ENCODE measurements at places on chromosomes 2 and 18.

GRCh38 chr2:189082376-189082975 is 97.1 kb downstream of the COL5A2 start:
- DNase-seq, result no peak

- no peak for DNase-seq
Measured at GRCh38 chr18:13983506-13983905, 68.2 kb upstream of the MC2R start.

DNA sequence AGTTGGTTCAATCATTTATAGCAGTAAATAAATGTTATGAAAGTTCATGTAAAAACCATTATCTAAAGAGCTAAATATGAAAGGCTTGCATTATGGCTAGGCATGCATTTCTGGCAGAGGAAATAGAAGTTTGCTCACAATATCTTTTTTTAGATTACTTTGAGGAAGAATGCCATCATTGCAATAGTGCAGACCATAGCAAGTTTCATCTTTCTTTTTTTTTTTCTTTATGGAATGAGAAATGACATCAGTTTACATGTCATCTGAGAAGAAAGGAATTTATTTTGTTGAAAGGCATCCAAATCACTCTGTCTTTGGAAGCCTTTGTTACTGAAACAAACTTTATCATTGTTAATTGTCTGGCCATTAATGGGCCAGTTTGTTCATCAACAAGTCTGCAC is 74.5 kb upstream of the NCKAP5 start:
- DNase-seq, result peak; percentile 8

- peak; percentile 66 for DNase-seq
Measured at GRCh38 chr2:45275242-45275805, 266.1 kb upstream of the SIX2 start.

- peak; percentile 31 for DNase-seq
Measured at GRCh38 chr18:70288171-70288850, 534 bp upstream of the SOCS6 start.

- DNase-seq, result no peak
Measured at GRCh38 chr2:199015072-199015471, 442.7 kb downstream of the SATB2 start.

DNA sequence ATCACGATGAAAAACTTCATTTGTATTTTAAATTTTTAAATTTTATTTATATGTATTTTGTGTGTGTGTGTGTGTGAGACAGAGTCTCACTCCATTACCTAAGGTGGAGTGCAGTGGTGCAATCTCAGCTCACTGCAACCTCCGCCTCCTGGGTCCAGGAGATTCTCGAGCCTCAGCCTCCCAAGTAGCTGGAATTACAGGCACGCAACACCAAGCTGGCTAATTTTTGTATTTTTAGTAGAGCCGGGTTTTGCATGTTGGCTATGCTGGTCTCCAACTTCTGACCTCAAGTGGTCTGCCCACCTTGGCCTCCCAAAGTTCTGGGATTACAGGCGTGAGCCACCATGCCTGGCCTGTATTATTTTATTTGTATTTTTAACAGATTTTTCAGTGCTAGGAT is 45.8 kb upstream of the WIPF1 start:
- no peak for DNase-seq

- DNase-seq, result no peak
Measured at GRCh38 chr2:81495556-81495955, 1191.0 kb upstream of the LRRTM1 start.

GRCh38 chr2:160747501-160748170 is 254.0 kb upstream of the RBMS1 start:
- DNase-seq, result peak; percentile 24

- no peak for DNase-seq
Measured at GRCh38 chr2:139366681-139367080, 586.5 kb upstream of the NXPH2 start.

DNA sequence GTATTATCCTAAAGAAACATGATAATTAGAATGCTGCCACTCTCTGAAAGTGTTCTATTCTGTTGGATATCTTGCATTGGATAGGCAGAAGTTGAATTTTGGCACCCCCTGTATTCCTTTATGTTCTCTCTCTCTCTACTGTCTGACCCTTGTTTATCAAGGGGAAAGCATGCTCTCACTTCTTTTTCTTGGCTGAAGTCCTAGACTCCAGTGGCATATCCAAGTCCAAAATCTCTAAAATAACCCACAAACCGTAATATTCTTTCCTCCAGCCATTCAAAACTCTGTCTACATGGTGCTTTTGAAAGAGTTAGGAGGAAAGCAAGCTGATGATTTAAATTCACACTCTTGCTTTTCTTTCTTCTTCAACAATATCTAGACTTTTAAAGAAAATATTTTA is 669.7 kb downstream of the TDRD15 start:
- no peak for DNase-seq

- no peak for DNase-seq
Measured at GRCh38 chr18:26255695-26256622, 29.7 kb downstream of the TAF4B start.

DNA sequence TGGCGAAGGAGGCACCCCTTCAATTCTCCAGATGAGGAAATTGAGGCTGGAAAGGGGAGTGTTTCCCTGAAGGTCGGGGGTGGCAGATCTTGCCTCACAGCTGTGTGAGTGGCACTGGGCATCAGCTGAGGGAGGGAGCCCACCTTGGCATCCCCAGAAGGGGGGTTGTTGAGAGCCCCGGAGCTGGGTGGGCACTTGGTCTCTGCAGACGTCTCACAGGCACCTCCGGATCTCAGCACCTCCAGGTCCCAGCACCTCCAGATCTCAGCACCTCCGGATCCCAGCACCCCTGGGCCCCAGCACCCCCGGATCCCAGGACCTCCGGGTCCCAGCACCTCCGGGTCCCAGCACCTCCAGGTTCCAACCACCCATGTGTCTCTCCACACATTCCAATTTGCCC is 137.9 kb downstream of the NFATC1 start:
- DNase-seq, result no peak

GRCh38 chr2:47945046-47945781 is 38.9 kb upstream of the FBXO11 start:
- no peak for DNase-seq

DNA sequence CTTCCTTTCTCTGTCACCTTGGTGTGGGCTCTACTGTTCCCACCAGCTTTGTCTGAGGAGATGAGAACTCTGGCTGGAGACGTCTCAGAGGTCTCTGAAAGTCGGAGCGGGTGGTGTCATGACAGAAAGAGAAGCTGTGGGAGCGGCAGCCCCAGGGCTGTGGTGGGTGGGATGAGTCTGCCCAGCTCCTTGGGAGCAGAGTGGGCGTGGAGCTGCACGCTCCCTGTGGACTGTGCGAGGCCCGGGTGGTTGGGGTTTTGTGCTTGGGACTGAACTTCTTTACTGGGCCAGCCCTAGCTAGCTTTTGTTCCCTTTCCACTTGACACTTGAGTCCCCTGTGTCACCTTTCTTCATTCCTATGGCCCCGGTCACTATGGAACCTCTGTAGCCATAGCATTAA is 10.4 kb downstream of the TOGARAM2 start:
- no peak for DNase-seq

- no peak for DNase-seq
Measured at GRCh38 chr18:51941999-51942398, 398.0 kb upstream of the DCC start.

GRCh38 chr2:227411320-227411989 is 23.7 kb upstream of the SCYGR1 start:
- peak; percentile 20 for DNase-seq

DNA sequence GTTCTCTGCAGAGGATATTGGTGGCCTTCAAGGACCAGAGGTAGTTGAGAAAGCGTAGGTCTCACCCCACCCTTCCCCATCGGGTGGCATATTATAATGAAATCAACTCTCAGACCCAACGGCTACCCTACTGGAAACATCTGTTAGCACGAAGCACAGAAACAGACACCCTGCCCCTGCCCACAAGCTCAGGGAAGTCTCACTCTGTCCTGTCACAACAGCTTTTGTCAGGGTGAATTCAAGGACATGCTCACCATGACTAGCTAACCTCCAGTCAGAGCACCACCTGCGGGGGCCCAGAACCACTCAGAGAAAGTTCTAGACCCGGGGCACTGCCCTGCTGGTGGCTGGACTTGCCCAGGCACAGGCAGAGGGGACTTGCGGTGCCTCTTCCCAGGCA is 3.5 kb upstream of the B3GNT7 start:
- DNase-seq, result no peak

DNA sequence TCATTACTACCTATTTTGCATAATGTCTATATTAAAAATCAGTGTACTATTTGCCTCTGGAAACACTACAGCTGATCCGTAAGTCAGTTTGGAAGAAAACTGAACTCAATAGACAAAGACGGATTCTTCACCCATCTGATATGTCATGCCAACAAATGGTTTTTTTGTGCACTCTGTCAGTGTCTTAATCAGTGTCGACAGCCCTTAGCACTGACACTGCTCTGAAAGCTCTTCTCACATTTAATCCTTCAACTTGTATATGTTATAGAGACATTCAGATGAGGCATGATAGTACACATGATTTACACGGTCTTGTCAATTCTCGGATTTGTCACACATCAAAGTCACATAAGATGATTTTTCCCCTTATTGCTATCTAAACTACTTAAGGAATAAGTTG is 347.5 kb upstream of the GALNT5 start:
- no peak for DNase-seq

GRCh38 chr2:236777408-236777807 is 207.8 kb downstream of the ACKR3 start:
- DNase-seq, result no peak

DNA sequence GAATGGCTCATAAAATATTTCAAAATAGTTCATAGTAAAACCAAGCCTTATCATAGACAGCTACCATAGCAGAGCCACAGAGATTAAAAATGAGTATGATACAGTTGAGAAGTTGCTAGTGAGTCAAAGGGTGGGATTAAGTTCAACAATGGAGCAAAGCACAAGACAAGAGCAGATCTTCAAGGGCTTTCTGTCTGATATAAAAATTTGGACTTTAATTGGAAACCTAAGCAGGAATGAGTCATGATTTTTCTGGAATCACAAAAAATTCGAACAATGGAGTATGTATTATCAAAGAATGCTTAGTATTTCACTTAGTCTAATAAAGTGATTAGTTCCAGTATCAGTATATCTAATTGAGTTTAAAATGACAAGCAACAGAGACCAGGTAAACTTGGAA is 487.3 kb upstream of the NETO1 start:
- DNase-seq, result no peak

DNA sequence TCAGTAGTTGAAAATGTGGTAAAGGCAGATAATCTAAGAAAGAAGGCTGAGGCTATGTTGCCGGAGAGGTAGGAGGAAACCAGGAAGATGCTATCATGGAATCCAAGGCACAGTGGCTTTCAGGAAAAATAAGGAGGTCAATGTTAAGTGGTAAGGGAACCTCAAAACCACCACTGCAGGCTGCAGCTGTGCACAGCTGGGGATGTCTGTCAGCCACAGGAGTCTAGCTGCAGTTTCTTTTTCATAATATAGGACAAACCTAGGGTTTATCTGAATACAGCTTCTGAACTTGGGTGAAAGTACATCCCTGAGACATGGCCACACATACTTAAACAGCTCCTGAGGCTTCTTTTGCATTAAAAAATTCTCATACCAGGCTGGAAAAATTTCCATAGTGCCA is 93.9 kb downstream of the SLC5A7 start:
- DNase-seq, result no peak

DNA sequence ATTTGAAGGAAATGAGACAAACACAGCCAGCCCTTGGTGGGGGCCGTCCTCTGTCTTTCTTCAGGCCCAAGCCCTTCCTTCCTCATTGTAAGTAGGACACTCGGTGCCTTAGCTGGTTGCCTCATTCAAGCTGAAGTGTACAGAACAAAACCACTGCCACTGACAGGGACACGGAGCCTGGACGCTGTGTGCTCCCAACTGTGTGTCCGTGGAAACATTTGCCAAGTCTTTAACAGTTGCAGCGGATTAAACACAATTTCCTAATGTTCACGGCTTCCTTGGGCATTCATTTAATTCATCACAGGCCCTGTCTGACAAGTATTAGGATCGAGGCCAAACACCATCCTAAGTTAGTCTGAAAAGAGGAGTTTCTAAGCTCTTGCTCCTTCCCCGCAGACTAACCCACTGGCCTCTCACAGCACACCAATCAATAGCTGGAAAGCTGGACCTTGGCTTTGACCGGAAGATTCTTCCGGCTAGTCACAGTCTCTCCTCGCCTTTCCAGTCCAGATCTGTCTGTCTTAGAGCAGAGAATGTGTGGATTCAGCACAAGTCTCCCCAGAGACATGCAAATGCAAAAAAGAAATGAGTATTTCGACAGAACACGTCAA is 68.7 kb upstream of the ACSL3 start:
- no peak for DNase-seq

DNA sequence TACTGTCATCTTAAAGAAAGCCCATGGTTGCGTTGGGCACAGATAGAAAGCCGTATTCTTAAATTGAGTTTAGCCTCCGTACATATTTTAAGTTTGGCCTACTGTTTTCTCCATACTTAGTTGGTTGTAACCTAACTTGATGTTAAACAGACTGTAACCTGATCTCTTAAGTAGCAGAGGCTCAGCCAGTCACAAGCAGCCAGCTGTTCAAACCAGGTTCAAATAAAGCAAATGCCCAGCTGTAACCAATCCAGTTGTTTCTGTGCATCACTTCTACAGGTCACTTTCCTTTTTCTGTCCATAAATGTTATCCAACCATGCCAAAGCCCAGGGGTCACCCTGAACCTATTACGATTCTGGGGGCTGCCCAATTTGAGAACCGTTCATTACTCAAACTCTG is 10.0 kb upstream of the THADA start:
- DNase-seq, result no peak

DNA sequence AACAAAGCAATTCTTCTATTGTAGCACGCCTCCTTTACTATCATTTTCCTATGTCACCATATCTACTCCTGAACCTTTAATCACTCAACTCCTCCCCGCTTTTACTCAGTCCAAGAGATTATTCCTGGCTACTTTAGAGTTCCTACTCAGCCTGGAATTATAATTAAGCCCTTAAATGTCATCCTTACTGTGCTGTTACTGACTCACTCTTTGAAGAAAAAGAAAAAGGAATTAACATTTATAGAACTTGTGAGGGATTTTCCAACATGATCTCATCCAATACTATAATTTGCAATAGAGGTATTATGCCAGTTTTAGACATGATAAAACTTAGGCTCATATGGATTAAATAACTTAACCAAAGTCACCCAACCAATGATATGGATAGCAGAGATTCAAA is 61.7 kb downstream of the CCDC88A start:
- DNase-seq, result no peak

GRCh38 chr2:172458561-172459124 is 31.3 kb downstream of the ITGA6 start:
- no peak for DNase-seq

DNA sequence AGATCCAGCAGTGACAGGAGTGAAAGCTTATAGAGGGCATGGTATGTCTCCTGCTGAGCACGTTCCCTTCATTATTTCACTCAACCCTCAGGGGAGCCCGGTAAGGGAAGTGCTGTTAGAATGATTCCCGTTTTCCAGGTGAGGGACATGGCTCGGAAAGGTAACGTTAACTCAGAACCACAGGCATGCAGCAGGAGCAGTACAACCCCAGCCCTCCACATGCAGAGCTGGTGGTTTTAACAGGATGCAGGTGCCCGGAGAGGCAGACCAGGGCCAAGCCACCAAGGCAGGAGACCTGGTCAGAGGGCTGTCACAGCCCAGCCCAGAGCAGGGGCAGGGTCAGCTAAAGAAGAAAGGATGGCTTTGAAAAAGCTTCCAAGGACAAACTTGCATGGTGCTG is 268.5 kb downstream of the SH3BP4 start:
- DNase-seq, result no peak

Data from kidney glomerular epithelial cell (primary cell).